ENCODE measurements at places on chromosomes 1 and 21.

- no peak for DNase-seq
Measured at GRCh38 chr21:8994640-8995511, 1526.5 kb upstream of the TPTE start.

DNA sequence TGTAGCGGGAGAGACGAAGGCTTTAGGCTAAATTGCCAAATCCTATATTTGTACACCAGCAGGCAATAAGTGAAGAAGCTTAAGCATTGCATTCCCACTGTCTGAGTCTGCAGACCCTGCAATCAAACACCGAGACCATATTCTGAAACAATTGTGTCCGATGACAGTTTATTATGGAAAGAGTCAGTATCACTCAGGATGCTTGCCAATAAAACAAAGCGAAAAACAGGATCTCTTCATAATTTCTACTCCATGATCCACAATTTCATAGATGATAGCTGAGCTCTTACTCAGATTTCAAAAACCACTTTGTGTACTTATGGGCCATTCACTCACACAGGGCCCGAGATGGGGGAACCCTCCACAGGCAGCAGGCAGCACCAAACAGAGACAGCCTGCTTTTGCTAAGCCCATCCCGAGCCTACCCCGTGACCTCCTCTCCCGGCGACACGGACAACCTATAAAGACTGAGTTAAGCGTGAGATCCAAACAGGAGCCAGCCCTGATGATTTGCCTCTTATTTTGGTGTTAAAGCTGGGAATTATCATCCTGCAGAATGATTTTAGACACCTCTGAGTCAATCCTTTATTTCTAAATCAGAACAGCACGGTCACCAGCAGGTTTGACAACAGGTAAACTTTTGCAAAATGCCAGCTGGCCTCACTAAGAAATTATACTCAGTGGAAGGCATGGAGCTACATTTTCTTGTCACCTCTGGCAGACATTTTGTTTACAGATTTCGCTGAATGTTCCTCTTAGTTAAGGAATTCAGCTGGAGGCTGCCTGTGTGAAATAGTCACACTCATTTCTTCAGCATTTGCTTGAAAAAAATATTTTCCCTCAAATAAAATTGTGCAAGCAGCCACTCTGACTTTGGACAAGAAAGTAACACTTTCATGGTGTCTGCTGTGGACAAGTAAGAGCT, 212.4 kb downstream of the GPATCH2 start:
- no peak for DNase-seq

DNA sequence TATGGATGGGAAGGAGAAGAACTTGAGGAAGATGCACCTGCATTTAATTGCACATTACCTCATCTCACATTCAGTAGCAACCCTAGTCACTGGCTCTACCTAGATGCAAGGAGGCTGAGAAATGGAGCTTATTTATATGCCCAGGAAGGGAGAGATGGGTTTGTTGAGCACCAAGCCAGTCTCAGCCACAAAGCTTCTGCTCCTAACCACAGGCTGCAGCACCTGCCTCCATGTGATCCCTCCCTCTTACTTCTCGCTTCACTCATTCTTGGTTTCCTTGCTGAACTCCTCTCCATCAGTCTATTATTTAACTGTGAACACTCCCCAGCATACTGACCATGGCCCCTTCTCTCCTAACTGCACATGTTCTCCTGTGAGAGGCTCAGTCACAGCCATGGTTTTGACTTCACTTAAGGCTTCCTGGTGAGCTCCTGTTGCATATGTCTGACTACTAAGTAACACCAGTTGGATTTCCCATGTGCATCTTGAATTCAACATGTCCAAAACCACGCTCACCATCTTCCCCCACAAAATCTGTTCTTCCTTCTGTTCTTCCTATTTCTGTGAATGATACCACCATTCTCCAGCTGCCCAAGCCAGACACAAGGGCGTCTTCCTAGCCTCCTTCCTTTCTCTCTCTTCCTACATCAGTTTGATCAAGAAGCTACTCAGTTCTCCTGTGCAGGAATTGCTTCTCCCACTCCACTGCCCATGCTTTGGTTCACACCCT, 139.8 kb downstream of the AK5 start:
- no peak for DNase-seq

GRCh38 chr1:32900956-32901822, at the start of gene TMEM54:
Gene TMEM54 (minus strand): TSS chr1:32901389. CDS start chr1:32901238, 151 bp downstream.
- no peak for DNase-seq

DNA sequence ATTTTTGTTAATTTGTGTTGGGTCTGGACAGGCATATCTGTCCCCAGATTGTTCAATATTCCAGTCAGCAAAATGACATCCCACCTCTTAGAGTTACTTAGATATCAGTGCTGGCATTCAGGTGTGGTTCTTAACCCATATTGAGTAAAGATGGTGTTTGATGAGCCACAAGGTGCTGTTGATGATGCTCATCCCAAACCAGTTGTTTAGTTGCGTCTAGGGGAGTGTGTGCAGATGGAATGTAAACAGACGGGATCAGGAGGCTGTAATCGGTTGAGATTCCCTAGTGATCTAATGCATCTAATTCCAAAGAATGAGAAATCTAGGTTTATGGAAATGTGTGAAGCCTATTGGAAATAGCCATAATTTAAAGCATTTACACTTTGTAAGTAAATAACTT, 1.1 kb downstream of the HOOK1 start:
- DNase-seq = no peak

- no peak for DNase-seq
Measured at GRCh38 chr1:44808938-44809917, 905 bp downstream of the BTBD19 start.

GRCh38 chr1:24121406-24121805, 9.5 kb upstream of the MYOM3 start:
- DNase-seq = no peak

GRCh38 chr21:16082038-16082816, 352.4 kb downstream of the USP25 start:
- no peak for DNase-seq

GRCh38 chr1:4916610-4917009, 262.2 kb downstream of the AJAP1 start:
- DNase-seq = no peak

DNA sequence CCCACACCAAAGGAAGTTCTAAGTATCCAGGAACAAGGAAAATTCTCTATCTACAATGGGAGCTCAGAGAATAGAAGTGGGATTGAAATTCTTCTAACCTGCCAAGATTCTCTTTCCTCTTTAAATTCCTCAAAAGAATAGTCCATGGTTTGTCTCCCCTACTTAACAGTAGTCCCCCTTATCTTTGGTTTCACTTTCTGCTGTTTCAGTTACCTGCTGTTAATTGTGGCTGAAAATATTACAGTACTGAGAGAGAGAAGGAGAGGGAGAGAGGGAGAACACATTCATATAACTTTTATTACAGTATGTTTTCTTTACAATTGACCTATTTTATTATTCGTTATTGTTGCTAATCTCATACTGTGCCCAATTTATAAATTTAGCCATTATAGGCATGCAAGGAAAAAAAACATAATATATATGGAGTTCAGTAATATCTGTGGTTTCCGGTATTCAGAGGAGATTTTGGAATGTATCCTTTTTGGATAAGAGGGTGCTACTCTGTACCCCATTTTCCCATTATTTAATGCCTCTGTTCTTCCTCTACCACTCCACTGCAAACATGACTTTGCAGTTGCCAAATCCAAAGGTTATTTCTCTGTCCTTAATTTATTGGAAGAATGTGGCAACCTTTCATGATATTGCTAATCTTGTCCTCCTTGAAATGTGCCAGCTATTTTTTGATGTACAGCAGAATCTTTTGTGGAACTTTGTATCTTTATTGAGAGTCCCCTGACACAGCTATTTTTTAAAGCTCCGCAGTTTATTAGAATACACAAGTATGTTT, 68.0 kb downstream of the USP25 start:
- DNase-seq = no peak

DNA sequence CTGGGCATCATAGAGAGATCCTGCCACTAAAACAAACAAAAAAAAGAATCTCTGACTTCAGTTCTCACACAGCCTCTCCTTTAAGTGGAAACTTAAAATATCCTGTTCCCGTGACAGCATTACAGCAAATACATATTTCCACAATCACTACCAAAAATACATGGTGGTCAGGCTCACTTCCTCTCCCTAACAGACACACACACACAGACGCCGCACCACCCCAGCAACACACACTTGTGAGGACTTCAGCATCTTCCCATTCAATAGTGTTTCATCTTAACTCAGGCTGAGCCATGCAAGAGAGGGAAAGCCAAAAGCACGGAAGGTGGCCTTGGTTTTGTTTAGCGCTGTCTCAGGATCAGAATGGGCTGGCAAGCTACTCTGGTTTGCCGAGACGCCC, 21.9 kb downstream of the KIAA1614 start:
- no peak for DNase-seq

DNA sequence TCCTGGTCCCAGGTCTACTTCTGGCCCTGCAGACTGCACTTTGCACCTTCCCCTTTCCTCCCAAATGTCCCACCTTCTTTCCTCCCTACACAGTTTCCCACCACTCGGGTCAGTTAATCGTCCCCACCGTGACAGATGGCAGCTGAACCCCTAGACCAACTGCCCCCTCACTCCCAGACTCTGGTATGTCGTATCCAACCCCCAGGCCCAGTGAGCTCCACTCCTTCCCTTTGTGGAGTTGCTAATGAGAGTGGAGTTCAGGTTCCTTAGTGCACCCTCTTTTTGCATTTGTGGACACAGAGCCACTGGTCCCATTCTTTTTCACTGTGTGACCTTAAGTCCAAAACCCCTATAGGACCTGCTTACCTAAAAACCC, 1.8 kb downstream of the MAN1C1 start:
- no peak for DNase-seq

GRCh38 chr1:197725044-197725443, 50.2 kb downstream of the DENND1B start:
- DNase-seq = no peak

GRCh38 chr1:230992100-230992774, 13.3 kb downstream of the ARV1 start:
- no peak for DNase-seq

DNA sequence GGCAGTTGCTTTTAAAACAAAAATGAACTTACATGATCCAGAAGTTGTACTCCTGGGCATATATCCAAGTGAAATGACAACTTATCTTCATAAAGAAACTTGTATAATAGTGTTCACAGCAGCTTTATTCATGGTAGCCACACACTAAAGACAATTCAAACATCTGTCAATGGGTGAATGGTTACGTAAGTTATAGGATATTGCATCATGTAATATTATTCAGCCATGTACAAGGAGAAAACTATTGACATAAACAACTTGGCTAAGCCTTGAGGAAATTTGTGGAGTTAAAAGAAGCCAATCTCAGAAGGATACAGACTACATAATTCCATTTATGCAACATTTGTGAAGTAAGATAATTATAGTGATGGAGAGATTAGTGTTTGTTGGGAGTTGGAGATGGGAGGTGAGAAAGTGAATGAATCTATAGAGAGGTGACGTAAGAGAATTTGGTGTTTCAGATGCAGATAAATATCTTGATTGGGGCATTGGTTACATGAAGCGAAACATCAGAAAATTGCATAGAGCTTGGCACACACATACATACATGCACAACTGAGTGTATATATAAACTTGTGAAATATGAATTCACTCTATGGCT, 49.9 kb upstream of the GRIK1 start:
- no peak for DNase-seq

DNA sequence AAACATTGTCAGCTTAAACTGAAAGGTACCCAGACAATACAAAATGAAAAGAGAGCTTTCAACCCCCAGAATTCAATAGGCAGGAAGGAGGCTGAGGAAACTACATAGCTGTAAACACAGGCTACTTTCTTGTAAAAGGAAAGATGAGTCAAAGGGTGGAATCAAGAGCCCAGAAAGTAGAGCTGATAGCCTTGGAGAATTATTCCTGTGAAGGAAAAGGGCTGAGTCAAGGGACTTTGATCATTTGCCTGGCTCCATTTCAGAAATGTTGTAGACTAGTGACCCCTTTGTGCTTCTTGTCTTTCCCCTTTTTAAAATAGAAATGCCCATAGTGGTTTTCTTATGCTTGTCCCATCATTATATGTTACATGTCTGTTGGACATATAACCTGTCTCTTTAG, 597.6 kb downstream of the ADGRL2 start:
- DNase-seq = no peak

DNA sequence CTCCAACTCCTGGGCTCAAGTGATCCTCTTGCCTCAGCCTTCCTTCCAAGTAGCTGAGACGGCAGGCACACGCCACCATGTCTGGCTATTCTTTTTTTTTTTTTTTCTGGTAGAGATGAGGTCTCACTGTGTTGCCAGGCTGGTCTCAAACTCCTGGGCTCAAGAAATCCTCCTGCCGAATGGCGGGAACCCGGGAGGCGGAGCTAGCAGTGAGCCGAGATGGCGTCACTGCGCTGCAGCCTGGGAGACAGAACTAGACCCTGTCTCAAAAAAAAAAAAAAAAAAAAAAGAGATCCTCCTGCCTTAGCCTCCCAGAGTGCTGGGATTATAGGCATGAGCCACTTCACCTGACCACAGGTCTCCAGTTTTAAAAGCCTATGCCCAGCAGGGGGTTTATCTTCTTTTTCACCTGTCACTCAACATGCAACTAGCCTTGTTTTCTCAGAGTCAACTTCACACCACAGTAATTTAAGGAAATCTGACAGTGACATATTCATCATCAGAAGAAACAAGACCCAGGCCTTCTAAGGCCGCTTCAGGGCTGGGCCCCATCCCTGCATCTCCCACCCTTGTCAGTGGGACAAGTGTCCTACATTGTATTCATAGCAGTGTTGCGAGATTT, 38.3 kb upstream of the GALNT2 start:
- DNase-seq = no peak
